ENCODE measurements at places on chromosomes 6 and 20.

DNA sequence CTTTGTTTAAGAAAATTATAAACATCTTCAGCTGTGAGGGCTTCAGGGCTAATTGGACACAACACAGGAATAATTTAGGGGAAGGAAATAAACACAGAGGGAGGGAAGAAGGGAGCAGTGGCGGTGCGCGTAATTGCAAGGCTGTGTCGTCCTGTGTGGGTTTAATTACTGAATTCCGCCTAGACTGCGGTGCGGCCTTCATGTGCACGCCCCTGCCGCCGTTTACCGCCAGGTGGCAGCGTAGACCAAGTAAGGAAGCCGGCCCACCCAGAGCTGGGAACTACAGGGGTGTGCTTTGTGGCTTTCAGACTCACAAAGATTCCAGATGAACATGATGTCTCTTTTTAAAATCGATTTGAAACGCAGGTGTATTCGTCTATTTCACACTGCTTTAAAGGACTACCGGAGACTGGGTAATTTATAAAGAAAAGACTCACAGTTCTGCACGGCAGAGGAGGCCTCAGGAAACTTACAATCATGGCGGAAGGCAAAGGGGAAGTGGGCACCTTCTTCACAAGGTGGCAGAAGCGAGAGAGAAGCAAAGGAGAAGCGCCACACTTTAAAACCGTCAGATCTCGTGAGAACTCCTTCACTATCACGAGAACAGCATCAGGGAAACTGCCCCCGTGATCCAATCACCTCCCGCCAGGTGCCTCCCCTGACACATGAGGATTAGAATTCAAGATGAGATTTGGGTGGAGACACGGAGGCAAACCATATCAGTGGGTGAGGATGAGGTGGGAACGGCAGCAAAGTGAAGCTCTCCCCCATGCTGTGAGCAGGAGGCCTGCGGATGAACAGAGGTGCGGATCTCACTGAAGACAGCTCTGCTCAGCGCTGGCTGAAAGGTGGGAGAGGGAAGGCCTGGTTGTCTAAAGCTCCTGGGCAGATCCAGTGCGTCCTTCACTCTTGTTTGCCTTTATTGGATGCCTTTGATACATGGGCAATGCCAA lies 222.0 kb upstream of the PDE10A start:
- DNase-seq, result peak; percentile 62

DNA sequence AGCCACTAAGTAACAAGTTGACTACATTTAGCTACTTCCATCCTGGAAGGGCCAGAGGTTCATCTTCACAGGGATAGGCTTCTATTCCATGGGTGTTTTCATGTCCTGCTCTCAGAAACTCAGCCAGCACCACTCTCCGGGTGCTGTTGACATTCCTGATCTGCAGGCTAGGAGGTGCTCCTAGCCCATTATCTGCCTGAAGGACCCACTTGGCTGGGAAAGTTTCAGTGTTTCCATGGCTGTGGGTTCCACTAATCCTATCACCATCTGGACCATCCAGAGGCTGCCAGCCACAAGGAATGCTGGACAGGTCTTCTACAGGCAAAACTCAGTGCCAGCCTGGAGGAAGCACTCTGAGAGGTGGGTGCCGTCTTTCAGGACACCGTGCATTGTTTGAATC lies 45.2 kb downstream of the HLA-G start:
- no peak for DNase-seq

- DNase-seq, result peak; percentile 79
Observed at GRCh38 chr6:128882991-128883611, at the start of gene LAMA2. Gene LAMA2, plus strand, starts transcription at chr6:128883138. Its CDS starts 108 bp downstream, at chr6:128883246.

GRCh38 chr6:40473026-40473425 lies 114.1 kb downstream of the LRFN2 start:
- DNase-seq, result no peak

GRCh38 chr6:10381830-10382208 lies 33.1 kb downstream of the TFAP2A start:
- no peak for DNase-seq

- DNase-seq, result no peak
Observed at GRCh38 chr6:26302941-26303559, 61.9 kb upstream of the BTN3A2 start.

DNA sequence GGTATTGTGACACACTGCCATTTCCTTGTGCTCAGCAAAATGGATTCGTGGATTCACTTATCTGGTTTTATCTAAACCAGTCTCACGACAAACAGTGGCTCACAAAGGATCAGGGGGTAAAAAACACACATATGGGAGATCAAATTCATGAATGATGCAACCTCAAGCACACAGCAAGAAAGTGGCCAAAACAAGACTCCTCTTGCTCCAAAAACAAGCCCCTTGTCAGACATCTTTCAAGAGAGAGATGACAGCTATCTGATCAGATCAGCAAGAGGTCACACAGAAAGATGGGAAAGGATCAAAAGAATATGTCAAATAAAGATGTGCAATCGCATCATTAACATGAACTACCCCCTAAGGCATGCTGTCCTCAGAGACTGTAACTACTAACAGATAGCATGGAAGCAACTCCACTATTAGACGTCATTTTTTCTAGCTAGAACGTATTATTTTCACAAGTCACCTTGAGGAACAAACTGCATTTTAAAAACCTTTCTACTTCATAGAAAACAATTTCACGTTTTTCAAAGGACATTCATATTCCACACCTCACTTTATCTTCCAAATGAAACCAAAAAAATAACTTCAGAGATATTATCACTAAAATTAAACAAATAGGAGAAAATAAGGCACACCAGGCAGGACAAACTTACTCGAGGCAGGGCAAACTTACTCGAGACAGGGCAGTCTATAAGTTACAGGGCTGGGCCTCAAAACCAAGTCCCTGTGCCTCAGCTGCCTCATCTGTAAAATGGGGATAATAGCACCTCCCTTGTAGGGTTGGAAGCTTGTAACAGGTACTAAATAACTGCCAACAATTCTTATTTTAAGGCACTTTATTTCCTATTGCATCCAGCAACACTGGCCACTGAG lies 122.3 kb downstream of the PREX1 start:
- no peak for DNase-seq

DNA sequence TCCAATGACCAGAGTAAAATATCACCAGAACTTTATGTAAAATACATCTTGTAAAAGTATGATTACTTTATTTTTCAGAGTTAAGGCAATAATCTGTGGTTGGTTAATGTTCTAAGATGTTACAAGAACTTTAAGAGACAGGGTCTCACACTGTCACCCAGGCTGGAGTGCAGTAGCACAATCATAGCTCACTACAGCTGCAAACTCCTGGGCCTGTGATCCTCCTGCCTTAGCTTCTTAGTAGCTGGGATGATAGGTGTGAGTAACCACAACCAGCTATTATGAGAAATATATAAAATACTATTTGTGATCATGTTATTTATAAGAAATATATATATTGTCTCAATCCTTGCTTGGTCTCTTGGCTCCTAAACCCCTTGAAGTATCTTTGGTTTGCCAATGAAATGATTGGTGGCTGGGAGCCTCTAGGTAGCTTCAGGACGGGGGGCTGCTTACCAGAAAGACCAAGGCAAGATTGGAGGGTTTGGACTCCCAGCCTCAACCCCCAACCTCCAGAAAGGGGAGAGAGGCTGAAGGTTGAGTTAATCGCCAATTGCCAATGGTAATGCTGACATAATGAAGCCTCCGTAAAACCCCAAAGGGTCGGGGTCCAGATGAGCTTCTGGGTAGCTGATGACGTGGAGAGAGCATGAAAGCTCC lies 15.4 kb downstream of the SOD2 start:
- no peak for DNase-seq

GRCh38 chr6:166958926-166959861 lies 2.8 kb upstream of the RNASET2 start:
- peak; percentile 10 for DNase-seq

Measured in EL (cell line).